ENCODE measurements at places on chromosomes 7 and 10.
A peak's percentile ranks its signal among the peaks of the same experiment; 100 is the strongest.

- no peak for DNase-seq
Observed at GRCh38 chr7:73896454-73896853, 35.5 kb downstream of the TMEM270 start.

- DNase-seq: no peak
Observed at GRCh38 chr10:9851808-9852207, 1165.9 kb upstream of the CELF2 start.

DNA sequence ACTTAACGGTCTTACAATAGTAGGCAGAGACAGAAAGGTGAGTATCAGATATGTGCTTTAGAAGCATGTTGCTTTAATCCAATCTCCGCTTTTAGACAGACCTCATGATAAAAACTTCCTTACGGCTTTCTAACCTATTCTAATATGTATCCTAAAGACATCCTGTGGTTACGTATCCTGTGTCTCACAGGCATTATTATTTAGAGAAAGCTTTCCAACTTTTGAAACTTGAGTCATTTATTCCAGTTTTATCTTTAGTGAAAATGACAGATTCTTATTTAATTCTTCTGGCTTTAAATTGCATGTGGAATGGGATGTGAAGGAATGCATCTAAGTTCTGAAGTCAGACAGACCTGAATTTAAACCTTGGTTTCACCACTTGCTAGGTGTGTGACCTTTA, 118.9 kb downstream of the OTUD1 start:
- DNase-seq: no peak

DNA sequence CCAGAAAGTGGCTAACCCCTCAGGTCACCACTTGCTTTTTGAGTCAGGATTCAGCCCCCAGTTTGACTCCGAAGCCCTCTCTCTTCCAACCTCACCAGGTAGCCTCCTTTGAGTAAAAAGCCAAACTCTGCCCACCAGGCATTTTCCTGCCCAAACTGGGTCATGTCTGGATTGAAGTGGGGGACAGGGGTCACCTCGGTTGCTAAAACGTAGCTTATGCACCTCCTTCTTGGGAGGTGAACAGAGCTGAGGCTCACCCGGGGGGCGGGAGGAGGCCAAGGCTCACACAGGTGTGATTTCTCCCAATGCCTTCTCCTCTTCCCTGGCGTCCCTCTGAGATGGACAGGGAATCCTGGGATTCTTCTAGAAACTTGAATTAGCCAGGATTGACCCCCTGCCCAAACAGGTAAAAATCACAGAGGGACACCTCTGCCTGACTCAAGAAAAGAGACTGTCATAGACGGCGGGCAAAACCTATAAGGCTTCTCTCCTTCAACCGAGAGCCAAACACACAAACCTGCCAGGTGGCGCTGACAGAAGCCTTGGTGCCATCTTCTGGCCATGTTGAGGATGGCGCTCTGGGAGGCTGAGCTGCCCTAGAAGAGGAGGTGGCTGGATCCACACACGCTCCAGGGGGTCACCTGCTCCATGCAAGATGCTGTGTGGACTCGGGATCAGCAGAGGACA, 51.6 kb downstream of the PRLHR start:
- DNase-seq: peak; percentile 60

DNA sequence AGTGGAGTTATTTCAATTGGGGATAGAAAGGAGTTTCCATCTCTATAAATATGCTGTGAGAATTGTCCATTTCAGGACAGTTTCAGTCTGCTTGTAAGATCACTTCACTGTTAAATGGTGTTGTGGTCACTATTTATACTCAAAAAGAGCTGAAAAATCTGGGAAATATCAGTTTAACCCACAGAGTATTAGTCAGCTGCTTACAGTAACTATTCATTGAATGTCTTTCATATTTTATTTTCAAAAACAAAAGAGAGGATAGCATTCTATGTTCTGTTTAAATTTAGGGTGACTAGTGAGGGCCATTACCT, 85.4 kb upstream of the PLXDC2 start:
- no peak for DNase-seq

DNA sequence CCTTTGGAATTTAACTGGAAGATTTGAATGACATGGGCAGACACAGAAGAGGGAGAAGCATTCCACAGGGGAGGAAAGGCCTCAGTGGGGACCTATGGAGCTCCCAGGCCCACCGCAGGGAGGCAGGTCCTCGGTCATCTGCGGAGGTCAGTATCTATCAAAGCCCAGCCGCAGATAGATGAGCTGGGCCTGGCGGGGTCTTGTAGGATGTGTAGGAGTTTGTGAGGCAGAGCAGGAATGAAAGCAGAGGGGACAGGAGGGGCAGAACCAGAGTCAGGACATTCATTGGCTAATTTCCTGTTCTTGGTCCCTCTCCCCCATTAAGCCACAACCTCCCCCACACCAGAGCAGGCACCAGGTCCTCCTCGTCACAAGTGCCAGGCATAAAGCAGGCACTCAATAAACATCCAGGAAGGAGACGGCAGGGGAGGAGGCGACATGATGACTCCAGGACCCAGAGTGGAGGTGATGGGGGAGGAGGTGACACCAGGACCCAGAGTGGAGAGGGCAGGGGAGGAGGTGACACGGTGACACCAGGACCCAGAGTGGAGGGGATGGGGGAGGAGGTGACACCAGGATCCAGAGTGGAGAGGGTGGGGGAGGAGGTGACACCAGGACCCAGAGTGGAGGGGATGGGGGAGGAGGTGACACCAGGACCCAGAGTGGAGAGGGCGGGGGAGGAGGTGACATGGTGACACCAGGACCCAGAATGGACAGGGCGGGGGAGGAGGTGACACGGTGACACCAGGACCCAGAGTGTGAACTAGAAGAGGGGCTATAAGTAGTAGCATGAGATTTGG, 83.7 kb upstream of the PDGFA start:
- no peak for DNase-seq

All from right lobe of liver (tissue), 6 donors.